T-helper 9 cell (primary cell): ENCODE measurements at places on chromosomes 3 and 15.

DNA sequence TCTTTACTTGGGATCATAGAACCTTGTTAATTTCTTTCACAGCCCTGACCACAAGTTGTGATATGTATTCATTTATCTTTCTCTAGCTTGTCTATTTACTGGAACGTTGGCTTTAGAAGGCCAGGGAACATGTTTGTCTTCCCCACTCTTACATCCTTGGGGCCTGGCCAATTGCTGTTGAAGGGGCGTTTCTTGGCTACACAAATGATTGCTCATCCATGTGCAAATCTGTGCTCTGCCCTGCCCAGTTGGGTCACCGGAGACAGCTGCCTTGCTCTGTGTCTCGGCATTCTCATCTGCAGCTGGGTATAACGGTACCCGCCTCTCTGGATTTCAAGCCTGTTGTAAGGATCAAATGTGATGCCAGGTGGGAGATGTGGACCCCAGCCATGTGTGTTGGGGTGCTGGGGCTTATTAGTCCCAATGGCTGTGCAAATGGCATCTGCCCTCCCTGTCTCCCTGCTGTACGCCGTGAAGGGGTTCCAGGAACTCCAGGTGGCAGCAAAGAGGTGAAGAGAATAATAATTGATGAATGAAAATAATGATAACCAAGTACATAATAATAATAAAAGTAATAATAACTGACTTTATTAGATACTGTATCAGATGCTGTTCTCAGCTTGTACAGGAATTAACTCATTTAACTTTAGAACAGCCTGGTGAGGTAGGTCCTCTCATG is 24.0 kb upstream of the TLE3 start:
- DNase-seq: no peak

- peak; percentile 53 for DNase-seq
Observed at GRCh38 chr15:70100474-70101341, 3.0 kb upstream of the TLE3 start.

- DNase-seq: no peak
Observed at GRCh38 chr3:93989241-93989640, 9.3 kb downstream of the ARL13B start.

- DNase-seq: no peak
Observed at GRCh38 chr3:16487511-16488175, 25.9 kb downstream of the RFTN1 start.

GRCh38 chr3:151384741-151385174 is at the start of gene P2RY12:
P2RY12 (minus strand) TSS chr3:151384753; CDS start chr3:151338845, 45,908 bp downstream.
- no peak for DNase-seq

- DNase-seq: no peak
Observed at GRCh38 chr15:59399465-59400102, 26.9 kb upstream of the MYO1E start.

- DNase-seq: no peak
Observed at GRCh38 chr3:182726258-182727142, 66.8 kb upstream of the ATP11B start.

- DNase-seq: no peak
Observed at GRCh38 chr3:132872711-132873110, 150.5 kb upstream of the NPHP3 start.

DNA sequence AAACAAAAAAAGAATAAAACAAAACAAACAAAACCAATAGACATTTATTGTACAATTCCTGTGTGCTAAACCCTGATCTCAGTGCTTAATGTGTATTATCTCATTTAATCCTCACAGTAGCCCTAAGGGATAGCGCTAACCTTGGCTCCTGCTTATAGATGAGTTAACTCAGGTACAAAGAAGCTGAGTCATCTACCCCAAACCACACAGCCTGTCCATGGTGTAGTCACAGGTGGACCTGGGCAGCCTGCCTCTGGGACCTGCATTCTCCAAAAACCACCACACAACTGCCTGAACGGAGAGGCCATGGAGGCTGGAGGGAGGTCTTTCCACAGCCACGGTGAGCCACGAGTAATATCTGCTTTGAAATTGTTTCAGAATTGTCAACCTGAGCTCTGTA is 5.5 kb upstream of the CLN6 start:
- DNase-seq: no peak

- DNase-seq: no peak
Observed at GRCh38 chr15:75776065-75776423, 63.4 kb upstream of the CSPG4 start.

DNA sequence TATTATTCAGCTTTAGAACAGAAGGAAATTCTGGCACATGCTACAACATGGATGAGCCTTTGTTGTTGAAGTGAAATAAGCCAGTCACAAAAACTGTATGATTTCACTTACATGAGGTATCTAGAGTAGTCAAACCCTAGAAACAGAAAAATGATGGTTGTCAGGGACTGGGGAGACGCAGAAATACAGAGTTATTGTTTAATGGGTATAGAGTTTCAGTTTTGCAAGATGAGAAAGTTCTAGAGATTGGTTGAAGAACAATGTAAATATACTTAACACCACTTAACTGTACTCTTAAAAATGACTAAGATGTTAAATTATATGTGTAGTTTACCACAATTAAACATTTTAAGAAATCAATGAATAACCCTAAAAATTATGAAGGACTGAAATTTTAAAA is 15.8 kb downstream of the SPTSSB start:
- DNase-seq: no peak

GRCh38 chr15:70503073-70503745 is 260.1 kb downstream of the UACA start:
- DNase-seq: no peak

- DNase-seq: no peak
Observed at GRCh38 chr3:124461126-124461525, 269.1 kb upstream of the UMPS start.

- DNase-seq: peak; percentile 44
Observed at GRCh38 chr15:91271565-91272153, 171.6 kb downstream of the SV2B start.

GRCh38 chr3:105351821-105352220 is 14.9 kb upstream of the ALCAM start:
- no peak for DNase-seq

GRCh38 chr3:9147215-9147895 is 102.1 kb downstream of the SRGAP3 start:
- DNase-seq: no peak

DNA sequence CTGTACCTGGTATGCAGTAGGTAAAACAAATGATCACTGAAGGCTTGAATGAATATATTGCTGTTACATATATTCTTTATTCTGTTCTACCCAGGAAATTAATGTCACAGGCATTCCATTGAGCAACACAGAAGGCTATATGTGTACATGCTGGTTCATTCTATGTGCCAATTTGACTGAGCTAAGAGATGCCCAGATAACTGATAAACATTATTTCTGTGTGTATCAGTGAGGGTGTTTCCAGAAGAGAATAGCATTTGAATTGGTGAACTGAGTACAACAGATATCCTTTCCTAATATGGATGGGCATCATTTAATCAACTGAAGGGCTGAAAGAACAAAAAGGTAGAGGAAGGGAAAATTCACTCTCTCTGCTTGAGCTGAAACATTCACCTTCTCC is 886.8 kb downstream of the FHIT start:
- DNase-seq: no peak

DNA sequence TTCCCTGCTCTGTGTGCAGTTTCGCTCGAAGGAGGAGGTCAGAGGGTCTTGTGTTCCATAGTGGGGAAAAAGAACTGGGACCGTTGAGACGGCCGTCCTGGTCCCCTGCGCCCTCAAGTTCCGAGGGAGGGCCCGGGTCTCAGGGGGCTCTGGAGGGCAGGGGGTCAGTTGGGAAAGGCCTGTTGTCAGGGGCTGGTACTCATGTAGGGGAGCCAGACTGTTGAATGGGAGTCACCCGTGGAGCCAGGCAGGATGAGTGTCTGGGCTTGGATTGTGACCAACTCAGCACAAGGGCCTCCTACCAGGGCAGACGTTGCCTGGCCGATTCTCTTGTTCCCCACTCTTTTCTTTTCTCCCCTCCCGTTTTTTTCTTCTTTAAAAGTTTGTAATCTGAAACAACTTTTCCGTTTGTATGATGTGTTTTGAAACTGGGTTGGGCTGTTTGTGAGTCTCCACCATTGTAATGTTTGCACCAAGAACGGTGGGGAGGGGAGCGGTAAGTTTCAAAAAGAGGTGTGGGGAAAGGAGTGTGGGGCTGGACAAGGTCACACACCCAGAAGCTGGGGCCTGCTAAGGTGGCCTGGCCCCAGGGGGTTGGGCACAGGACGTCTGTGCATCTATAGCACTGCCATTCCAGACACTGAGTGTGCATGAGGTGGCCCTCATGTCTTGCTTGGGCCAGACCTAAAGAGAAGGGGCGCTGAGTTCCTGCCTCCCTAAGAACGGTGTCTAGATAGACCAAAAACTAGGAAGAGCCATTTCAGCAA is 1.1 kb downstream of the CMTM7 start:
- DNase-seq: no peak

GRCh38 chr15:42123546-42123945 is 29.2 kb upstream of the PLA2G4D start:
- no peak for DNase-seq

- DNase-seq: no peak
Observed at GRCh38 chr15:76135516-76135915, 75.7 kb downstream of the TMEM266 start.

- DNase-seq: no peak
Observed at GRCh38 chr3:72582211-72582878, 265.9 kb downstream of the SHQ1 start.

DNA sequence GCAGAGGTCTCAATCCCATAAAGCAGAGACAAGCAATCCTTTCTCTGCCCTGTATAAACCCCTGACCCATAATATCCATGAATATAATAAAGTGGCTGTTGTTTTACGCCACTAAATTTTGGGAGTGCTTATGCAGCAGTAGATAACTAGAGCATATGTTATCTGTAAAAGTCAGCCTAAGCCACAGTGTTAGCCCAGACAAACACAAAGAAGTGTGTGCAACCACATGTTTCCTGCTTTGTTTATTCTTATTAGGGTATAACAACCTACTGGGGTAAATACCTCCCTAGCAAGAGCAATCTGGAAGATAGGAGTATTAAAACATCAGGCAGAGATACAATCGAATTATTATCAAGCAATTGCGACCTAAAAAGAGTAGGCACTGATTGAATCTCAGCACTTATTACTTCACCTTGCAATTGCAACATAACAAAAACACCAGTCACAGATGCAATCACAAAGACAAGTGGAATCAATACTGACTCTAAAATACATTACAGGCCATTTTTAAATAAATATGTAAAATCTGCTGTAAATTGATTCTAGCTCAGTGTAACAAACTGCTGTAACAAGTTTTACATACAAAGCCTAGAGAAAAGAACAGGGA is 94.6 kb upstream of the UBE2E2 start:
- DNase-seq: no peak

- no peak for DNase-seq
Observed at GRCh38 chr15:67063689-67064606, 1.5 kb upstream of the SMAD3 start.
